ENCODE measurements at places on chromosomes 11 and 22.

- no peak for DNase-seq
These were observed 147.5 kb downstream of the LARGE1 start for GRCh38 chr22:33772745-33773144.

DNA sequence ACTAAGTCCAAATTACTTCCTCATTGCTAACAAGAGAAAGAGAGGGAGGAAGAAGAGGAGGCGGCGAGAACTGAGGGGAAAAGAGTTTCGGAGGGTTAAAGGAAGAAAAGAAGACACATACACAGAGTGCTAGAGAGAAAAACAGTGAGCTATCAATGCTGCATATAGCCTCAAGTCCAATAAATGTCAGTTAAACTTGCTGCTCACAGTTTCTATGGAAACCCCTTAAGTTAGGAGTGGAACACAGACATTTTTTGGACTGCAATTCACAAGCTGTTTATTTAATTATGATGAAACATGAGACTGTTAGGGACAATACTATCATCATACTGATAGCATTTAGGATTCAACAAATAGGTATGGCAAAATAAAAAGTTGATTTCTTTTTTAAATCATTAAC lies 1320.4 kb downstream of the LRRC4C start:
- no peak for DNase-seq

GRCh38 chr11:27421819-27422494 lies 50.6 kb downstream of the LGR4 start:
- no peak for DNase-seq

GRCh38 chr11:101470881-101471520 lies 112.8 kb downstream of the TRPC6 start:
- DNase-seq = no peak

- no peak for DNase-seq
These were observed 62.6 kb upstream of the PHF21B start for GRCh38 chr22:45072322-45072903.

DNA sequence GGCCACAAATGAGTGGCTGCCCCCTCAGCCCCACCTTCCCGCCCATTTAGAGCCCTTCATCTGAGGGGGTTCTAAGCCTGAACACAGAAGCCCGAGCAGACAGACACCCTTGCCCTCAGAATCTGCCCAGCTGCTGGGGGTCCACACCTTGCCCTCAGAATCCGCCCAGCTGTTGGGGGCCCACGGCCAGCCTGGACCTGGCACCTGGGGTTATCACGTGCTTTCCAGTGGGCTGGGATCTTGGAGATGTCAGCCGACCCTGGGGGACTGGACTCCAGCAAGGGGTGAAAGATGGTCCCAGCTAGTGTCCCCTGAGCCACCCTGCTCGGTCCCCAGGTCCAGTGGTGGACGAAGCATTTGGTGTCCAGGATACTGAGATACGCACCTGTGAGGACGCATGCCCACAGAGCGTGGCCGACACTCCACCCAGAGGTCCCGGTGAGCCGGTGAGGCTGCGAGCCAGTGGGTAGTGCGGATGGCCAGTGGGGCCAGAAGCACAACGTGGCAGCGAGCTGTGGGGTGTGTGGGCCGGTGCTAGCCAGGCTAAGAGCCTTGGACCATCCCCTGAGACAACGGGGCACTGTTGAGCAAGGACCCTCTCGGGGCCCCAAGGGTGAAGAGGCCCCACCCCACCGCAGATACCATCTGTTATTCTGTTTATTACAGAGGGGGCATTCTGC lies 3.1 kb upstream of the CTSD start:
- DNase-seq = no peak

DNA sequence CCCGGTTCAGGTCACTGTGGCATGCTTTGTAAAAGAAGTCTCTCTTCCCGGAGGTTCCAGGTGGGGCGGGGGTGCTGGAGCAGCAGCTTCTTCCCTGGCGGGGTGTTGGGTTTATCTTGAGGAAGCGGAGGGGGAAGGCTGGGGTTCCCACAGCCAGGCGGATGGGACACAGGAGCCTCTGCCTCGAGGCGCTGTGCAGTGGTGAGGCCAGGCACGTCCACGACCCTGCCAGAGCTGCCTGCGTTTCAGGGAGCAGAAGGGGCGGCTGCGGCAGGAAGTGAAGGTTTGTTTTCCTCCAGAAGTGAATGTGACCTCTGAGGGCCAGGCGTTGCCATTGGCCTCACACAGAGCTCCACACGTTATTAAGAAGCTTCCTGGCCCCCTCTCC lies 20.1 kb upstream of the ADORA2A start:
- no peak for DNase-seq

DNA sequence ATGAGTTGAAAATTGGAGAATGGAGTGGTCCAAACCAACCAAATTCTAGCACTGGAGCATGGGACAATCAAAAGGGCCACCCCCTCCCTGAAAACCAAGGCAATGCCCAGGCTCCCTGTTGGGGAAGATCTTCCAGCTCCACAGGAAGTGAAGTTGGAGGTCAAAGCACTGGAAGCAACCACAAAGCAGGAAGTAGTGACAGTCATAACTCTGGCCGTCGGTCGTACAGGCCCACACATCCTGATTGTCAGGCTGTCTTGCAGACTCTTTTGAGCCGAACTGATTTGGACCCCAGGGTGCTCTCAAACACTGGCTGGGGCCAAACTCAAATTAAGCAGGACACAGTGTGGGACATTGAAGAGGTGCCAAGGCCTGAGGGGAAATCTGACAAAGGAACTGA lies 80.5 kb upstream of the ADSL start:
- DNase-seq = no peak

DNA sequence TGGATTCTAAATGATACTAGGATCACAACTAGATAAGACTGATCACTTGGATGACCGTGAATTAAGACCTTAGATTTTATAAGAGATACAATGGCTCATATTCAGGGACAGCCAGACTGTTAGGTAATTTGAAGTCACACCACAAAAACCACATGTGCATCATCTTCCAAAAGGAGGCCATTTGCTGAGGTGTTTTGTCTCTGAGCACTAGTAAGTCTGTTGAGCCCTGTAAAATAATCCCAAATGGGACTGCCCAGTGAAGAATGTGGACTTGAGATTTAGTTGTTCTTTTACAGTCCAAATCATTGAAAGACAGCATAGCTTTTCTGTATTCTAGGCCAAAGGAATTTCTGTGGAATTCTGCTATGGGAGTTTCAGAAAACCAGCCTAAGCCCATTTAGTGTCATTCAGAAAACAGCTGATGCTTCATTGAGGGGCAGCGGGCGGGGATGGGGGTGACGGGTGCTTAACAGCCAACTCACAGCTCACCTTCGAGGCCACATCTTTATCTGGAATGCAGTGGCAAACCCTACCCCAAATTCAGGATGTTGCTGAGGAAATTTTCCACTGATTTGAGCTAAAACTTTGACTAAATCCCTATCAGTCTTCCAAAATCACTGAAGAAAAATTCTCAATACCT lies 80.1 kb upstream of the BIRC3 start:
- no peak for DNase-seq

- DNase-seq = no peak
These were observed 347.2 kb downstream of the TTC28 start for GRCh38 chr22:28332410-28332809.

DNA sequence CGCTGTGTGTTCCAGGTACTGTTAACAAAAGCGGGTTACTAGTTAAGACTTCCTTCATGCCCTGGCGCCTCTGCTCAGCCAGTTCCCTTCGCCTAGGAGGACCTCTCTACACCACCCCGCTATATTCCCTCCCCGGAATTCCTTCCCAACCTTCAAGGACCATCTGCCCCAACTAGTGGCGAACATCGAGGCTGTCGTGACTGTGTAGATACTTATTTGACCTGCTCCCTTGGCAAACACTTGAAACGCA lies 450 bp upstream of the BCL2L13 start:
- DNase-seq = no peak

- no peak for DNase-seq
These were observed 23.1 kb downstream of the IGLL1 start for GRCh38 chr22:23557036-23557435.

GRCh38 chr11:15801126-15801525 lies 555.2 kb downstream of the SOX6 start:
- DNase-seq = no peak

- DNase-seq = no peak
These were observed 977.0 kb downstream of the TBC1D22A start for GRCh38 chr22:47739291-47740015.

DNA sequence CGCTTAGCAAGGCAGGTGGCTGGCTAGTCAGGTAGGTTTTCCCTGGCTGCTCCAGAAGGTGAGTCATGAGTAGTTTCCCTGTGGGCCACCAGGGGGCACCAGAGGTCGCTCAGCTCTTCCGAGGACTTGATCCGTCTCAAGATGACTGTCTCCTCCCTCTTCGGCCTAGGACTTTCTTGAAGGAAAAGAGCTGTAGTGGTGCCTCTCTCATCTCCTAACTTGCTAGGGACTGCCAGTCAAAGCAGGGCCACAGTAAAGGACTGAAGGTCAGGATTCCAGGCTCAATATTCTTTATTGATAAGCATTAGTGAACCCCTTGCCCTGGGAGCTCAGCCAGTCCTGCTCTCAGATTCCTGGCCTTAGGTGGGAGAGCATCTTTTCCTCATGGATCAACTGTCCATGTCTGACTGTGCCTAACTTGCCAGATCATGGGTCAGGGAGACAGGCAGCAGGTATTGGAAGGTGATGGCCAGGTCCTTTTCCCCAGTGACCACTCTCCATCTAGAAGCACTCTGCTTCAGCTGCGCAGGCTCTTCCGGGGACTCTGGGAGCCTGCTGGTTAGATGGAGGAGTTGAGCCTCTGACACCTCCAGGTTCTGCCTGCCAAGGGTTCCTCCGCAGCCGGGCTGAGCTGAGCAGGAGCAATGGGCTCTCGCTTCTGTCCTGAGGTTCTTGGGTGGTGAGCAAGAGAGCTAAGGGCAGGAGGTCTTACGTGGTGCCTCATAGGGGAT lies 1.9 kb downstream of the POLD4 start:
- peak; percentile 52 for DNase-seq

DNA sequence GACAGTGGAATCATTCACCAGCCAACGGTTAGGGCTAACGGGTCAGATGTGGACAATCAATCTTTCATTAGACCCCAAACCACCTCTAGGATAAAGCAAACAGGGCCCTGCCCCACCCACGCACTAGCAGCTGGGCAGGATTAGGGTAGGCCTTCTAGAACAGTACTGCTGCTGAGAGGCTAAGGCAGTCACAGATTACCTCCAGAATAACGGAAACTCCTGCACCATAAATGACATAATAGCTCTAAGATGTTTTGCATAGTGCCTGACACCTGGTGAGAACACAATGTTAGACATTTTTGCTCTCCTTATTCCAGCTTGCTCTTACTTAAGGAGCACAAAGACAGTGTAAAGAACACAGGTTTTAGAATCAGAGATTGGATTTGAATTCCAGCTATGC lies 1.8 kb downstream of the SYTL2 start:
- DNase-seq = no peak

DNA sequence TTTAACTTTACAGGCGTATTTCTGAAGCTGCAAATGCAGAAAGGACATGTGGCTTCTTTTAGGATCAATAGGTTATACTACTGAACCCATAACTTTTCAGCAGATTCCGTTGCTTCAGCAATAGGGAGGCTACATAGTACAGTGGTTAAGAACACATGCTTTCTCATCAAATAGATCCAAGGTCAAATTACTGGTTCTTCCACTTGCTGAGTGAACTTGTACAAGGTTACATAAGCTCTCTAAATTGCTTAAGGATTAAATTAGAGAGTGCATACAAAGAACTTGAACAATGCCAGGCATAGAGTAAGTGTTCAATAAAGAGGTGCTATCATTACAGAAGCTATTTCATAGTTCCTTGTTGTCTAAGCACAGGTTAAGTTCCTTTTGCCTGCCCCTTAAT lies 129.6 kb downstream of the BARX2 start:
- no peak for DNase-seq

DNA sequence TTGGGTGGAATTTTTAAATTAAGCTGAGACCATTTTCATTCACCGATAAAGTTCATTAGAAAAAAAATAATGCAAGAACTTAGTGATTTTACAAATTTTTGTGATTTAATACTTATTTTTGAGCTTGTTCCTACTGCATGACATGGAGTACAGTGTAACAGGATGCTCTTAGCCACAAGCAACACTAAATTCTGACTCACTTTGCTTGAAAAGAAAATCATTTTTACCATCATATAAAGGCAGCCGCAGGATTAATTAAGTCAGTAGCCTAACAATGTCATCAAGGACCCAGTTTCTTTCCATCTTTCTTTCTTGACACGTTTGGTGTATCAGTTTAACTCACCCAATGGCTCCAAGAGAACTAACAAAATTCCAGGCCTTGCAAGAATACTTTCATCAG lies 540.3 kb upstream of the LUZP2 start:
- DNase-seq = no peak

GRCh38 chr11:61725781-61726231 lies 26.6 kb upstream of the MYRF start:
- no peak for DNase-seq

GRCh38 chr22:20437613-20438426 lies at the start of gene SCARF2:
SCARF2 (minus strand) TSS chr22:20437825; CDS start chr22:20437754, 71 bp downstream.
- no peak for DNase-seq

- DNase-seq = no peak
These were observed 237.6 kb downstream of the OR4A5 start for GRCh38 chr11:54944211-54944610.

DNA sequence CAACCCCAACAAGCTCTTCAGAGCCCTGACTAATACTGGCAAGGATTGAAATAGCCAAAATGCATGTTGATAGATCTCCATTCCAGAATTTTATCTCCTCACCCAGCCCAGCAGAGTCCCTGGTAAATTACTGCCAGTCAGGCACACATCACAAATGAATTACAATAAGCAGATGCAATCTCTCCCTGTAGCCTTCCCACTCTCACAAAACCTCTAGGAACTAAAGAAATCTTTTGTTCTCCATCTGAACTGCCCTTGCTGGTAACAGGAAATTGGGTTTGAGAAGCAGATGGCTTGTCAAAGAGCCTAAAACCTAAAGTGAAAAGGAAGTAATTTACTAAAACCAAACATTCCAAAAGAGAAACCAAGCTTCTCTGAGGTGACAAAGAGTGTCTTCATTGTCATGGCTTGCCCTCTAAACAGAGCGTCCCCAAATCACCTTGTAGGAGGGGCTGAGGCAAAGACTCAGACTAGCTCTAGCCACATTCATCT lies 59.5 kb downstream of the FAM168A start:
- no peak for DNase-seq

- no peak for DNase-seq
These were observed 3.9 kb upstream of the NCR3LG1 start for GRCh38 chr11:17347676-17348075.

- no peak for DNase-seq
These were observed 278 bp downstream of the MMP26 start for GRCh38 chr11:4704790-4705334.

DNA sequence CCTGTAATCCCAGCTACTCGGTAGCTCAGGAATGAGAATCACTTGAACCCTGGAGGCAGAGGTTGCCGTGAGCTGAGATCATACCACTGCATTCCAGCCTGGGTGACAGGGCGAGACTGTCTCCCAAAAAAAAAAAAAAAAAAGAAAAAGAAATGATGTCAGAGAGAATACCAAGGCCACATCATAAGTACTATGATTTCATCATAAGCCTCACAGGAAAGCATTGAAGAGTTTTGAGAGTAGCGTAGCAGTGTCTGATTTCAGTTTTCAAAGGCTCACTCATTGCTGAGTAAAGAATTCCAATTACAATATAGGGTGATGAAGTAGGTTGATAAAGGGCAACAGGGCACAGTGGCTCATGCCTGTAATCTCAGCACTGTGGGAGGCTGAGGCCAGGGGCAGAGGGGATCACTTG lies 88.8 kb downstream of the MRTFA start:
- DNase-seq = no peak
